Motor neuron (in vitro differentiated cells): ENCODE measurements at places on chromosomes 6 and 20. TPM values are rescaled to one million over a fixed set of nuclear protein-coding genes. Genes with fewer than 3 reads are reported as not detected.

SAMD3 gene
- total RNA-seq, result 0.05 TPM in 1 of 2 replicates, not detected in the other

GPR63 gene
- 4.3 and 5.1 TPM in 2 replicates for total RNA-seq

ENPP4 gene
- total RNA-seq, result 10.2 and 10.3 TPM in 2 replicates

COL21A1 gene
- 0.25 and 0.41 TPM in 2 replicates for total RNA-seq

BRPF3 gene
- total RNA-seq, result 17.7 and 21.4 TPM in 2 replicates

FRK gene
- total RNA-seq, result 2.5 and 2.6 TPM in 2 replicates

TRIM31 gene
- total RNA-seq, result 0.68 and 0.90 TPM in 2 replicates

HTR1E gene
- total RNA-seq, result 0.19 and 0.22 TPM in 2 replicates

CRIP3 gene
- 0.82 and 1.9 TPM in 2 replicates for total RNA-seq
